Stimulated activated CD4-positive, alpha-beta T cell treated with anti-CD3 and anti-CD28 coated beads, Interleukin-1b, Interleukin-23, amount 100 ng/mL, for 48 hours (primary cell): ENCODE measurements at places on chromosomes 12 and 14.

DNA sequence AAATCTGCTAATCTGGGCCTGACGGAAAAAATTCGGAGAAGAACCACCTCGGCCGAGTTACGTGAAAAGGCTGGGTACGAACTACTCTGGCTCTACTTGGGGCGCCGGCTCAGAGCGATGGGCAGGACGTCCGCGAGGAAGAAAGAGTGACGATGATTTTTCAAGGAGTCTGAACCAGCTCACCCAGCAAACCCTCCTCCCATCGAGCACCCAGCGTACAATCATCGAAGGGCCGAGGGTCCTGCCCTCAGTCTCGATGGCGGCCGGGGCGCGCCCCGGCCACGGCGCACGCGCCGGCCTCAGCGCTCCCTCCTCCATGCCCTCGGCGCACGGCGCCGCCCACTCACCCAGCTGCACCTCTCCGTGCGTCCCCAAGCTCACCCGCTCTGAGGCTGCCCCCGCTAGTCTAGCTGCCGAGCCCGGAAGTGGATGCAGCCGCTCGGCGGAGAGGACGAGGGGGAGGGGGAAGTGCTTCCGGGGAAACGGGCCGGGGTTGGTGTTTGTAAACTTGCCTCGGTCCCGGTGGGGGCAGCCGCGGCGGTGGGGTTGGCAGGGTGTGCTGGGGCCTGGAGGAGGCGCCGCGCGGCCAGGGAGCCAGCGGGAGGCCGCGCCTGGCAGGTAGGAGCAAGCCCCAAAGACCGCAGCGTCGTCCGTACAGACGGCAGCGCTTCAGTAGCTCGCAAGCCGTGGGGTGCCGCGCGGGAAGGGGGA, at the start of the genes CSAD and ZNF740:
TSS of gene CSAD (minus strand) at position 706 of the 711 bp plus-strand sequence. CDS start 7,455 bp downstream, outside the sequence.
TSS of gene ZNF740 (plus strand) at position 503 of the 711 bp plus-strand sequence. CDS start 1,262 bp downstream, outside the sequence.
- peak; percentile 99 for DNase-seq

DNA sequence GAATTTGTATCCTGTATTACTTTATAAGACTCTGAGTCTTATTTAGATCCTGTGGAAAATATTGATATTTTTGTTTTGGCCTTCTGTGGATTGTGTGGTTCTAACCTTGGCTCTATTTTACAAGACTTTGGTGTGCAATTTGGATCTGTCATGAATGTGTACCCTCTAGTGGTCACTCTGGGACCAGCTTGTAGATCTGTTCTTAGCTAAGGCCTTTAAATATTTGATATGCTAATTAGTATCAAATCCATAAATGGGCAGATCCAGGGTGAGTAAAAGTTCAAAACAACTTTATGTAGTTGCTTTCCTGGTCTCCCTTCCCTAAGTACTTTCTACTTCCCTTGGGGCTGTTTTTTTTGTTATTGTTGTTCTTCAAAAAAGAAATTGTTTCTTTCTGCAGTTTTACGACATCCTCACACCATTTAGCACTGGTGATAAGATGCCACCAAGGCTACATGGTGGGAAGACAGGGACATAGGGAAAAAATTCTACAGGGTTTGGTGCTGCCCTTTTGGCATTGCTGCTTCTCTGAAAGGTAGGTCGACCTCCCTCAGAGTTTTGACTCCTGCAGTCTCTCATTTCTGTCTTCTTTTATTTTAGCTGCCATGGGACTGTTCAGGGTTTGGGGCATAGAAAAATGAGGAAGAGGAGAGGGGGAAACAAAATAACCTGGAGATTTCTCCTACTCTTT, 238.5 kb downstream of the GPHN start:
- no peak for DNase-seq

- DNase-seq = no peak
Observed at GRCh38 chr12:97960741-97961608, 498.4 kb downstream of the RMST start.

DNA sequence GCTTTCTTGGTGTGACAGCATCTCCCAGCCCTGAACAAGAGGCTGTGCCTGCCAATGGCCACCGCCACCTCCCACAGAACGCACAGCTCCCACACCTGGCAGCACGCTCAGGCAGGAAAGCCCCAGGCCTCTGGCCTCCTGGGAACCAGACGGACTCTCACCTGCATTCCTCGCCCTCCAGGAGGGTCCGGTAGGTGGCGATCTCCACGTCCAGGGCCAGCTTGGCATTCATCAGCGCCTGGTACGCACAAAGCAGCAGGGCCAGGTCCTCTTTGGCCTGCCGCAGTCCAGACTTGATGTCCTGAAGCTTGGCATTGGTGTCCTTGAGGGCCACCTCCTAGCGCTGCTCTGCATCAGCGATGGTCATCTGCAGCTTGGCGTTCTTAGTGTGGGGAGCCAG, 12.1 kb upstream of the KRT77 start:
- no peak for DNase-seq

GRCh38 chr14:62185078-62185477, 422.9 kb downstream of the SNAPC1 start:
- DNase-seq = no peak

GRCh38 chr12:57834086-57834876, 12.2 kb downstream of the CTDSP2 start:
- DNase-seq = no peak
